Glomerular endothelial cell (primary cell): ENCODE measurements at places on chromosomes 5 and 9.
A peak's percentile ranks its signal among the peaks of the same experiment; 100 is the strongest.

DNA sequence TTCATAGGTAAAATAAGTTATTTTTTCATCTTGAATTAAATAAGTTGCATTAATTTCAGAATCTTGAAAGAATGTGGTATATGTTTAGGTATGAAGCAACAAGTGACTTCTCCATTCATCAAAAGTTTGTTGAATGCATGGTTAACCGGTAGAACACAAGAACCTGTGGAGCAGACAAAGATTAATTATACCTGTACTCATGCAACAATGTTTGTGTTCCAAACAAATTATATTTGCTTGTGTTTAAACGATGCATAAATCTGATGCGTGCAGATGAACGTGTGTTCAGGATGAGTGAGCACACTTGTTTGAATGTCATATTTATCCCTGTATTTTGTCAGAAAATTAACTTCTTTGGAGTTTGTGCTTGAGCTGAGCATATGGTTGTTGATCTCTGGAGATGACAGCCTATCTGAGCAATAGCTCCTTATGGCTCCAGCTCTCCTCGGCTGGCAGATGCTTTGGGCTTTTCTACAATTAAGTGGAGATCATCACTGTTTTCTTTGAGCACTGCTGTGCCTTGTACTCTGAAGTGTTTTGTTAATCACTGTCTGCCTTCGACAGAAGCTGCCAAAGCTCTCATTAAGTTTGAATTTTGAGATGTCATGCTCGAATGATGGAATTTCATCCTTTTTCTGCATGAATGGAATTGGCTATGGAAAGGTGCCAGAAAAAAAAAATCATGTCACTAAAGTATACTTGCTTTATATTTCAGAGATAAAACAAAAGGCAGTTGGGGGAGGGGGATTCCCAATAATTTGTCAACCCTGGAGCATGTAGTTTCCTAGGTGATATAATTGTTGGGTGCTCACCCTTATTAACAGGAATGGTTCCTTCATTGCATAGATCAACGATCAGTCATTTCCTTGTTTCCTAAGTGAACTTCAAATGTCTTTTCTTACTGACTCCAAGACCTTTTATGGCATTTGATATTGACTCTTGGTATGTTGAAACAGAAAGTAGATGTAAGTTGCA lies 502.5 kb upstream of the ARRDC3 start:
- DNase-seq: no peak

- no peak for DNase-seq
Observed at GRCh38 chr5:139150367-139150999, 47.7 kb downstream of the SIL1 start.

- no peak for DNase-seq
Observed at GRCh38 chr5:132303589-132303988, 9.4 kb downstream of the SLC22A4 start.

DNA sequence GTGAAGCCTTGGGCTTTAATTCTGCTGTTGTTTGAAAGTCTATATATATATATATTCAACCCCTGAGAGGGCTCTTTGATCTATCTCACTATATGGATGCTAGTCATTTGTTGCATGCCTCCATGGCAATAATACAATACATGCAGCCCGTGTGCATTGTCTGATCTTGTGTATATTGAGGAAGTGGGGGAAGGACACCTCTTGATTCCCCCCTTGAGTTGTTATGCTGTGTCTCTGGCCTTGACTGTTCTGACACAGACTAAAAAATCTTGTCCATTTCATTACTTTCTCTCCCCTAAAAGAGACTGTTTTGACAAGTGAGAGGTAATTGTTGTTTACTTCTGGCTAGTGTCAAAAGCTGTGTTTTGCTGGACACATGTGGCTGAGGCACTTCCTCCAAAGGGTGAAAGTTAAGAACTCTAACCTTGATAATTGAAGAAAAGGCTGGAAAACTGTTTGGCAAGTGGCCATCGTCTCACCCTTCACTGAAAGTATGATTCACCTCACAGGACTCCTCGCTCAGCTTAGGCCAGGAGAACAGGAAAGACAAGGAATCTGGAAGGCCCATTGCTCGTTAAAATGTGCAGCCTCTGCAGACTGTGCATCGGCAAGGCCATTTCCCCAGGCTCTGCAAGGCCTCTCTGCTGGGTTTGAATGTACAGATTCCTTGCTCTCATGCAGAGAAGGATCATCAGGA lies 304.0 kb downstream of the PRELID2 start:
- peak; percentile 82 for DNase-seq
